CD4-positive, alpha-beta T cell treated with Interleukin-12 subunit alpha and Interleukin-12 subunit beta, for 1 hour (primary cell): ENCODE measurements at places on chromosomes 11 and 22.

- no peak for DNase-seq
Measured at GRCh38 chr11:113873236-113873626, 2.1 kb downstream of the USP28 start.

DNA sequence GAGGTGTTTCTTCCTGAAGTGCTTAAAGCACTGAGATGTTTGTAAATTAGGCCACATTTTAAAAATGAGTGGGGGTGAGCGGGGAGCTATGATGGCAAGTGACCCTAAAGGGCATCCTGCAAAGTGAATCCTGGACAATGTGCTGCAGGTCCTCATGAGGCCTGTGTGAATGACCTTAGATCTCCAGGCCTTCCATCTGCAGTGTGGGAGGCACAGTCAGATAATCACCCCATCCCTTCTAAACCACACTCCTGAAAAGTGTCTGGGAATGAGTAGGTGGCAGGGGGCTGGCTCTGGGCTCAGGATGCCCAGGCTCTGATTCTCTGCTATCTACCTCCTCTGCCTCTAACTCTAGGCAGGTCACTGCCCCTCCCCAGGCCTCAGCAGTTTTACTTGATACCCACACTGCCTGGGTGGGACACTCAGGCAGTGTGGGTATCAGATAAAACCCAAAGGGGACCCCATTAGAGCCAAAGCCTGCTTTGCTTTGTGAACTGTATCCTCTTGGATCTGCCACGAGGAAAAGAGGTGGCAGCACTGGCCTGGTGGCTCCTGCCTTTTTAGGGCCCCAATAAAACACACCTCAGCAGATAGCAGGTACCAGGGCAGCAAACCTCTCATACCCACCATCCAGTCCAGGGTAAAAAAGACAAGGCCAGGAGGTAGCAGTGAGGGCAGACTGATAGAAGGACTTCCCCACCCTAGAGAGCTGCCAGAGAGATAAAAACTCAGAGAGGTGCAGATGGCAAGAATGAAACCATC lies 10.5 kb downstream of the STARD10 start:
- DNase-seq, result no peak

DNA sequence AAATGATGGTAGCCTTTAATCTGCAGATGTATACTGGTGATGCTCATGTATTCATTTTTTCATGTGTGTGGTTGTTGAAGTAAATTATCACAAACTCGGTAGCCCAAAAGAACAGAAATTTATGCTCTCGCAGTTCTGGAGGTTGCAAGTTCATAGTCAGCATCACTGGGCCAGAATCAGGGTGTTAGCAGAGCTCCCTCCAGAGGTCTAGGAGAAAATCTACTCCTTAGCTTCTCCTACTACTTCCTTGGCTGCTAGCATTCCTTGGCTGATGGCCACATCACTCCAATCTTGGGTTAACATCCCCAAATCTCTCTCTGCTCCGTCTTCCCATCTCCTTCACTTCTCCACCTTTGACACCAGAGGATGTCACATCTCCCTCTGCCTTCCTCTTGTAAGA lies 45.3 kb upstream of the GALNT18 start:
- DNase-seq, result no peak

DNA sequence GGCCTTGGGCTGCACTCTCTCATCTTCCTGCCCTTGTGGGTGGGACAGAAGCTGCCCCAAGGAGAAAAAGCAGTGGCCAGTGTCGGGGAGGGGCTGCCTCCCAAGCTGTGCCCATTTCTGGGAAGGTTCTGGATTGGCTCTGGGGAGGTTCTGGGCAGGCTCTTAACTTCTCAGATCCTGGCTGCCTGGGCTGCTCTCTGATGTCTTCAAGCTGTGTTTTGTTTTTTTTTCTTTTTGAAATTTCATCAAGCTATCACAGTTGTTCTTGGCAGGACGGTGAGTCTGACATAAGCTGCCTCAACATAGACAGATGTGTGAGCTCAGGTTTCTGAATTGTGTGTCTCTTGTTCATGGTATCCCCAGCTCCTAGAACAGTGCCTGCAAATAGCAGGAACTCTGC lies 1032.0 kb downstream of the BRD1 start:
- DNase-seq, result no peak

DNA sequence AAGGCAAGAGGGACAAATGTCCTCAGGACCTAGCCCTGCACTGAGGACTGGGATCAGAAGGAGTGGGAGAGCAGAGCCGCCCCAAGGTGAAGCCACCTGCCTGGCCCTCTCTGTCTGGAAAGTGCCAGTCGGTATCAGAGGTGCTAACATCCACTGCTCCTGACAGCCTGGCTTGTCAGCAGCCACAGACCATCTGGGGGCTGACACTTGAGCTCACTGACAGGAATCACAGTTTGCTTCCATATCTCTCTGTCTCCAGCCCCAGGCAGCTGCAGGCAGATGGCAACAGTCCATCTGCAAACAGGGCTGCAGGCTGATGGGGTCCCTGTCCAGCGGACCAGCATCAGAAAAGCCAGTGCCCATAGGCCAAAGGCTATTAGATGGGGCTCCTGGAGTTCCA lies 5.5 kb downstream of the OPCML start:
- no peak for DNase-seq

DNA sequence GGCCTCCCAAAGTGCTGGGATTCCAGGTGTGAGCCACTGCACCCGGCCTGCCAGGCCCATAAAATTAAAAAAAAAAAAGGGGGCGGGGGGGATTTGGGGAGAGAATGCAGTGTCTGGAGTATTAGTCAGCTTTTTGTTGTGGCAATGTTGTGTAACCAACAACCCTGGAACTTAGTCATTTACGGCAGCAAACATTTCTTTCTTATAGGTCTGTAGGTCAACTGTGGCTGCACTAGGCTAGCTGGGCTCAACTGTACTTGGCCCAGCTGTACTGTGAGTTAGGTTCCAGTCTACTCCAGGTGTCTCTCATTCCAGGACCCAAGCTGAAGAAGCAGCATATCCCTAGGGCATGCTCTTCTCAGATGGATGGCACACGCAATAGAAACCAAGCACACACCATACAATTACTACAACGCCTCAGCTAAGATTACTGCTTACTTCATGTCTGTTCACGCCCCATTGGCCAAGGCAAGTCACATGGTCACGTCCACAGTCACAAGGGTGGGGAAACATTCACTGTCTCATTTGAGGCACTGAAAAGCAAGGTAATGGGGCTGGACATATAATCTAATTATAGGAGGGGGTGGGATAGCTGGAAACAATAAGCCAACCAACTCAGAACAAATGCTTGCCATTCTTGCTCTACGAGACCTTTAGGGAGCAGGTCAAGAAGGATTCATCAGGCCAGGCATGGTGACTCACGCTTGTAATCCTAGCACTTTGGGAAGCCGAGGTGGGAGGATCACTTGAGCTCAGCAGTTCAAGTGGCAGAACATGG lies 10.4 kb upstream of the SPINDOC start:
- DNase-seq, result no peak

DNA sequence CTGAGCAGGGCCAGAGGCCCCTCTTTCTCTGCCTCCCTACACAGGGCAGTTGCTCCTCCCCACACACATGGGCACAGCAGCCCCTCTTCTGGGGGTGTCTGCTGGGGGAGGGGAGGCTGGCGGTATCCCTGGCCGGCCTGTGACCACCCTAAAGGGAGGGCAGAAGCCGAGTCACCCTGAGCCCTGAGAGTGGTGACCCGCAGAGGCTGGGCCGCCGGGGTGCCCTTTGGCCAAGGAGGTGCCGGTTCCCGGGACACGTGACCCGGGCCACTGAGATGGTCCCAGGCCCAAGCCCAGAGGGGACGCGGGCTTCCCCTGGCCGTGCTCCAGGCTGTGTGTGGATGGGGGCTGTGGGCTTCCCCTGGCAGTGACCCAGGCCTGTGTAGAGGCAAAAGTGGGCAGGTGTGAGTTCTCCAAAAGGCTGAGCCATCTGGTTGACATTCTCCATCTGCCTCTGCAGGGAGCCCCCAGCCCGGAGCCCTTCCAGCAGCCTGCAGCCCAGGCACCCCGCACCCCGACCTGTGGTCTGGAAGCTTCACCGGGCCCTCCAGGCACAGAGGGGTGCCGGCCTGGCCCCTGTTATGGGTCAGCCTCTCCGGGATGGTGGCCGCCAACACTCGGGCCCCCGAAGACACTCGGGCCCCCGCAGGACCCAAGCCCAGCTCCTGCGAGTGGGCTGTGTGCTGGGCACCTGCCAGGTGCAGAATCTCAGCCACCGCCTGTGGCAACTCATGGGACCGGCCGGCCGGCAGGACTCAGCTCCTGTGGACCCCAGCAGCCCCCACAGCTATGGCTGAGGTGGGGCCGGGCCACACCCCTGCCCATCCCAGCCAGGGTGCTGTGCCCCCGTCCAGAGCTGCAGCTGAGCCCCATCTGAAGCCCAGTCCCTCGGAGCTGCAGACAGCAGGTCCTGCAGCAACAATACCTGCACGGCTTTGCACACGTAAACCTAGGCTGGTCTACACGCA lies 1.0 kb downstream of the ADM2 start:
- no peak for DNase-seq

DNA sequence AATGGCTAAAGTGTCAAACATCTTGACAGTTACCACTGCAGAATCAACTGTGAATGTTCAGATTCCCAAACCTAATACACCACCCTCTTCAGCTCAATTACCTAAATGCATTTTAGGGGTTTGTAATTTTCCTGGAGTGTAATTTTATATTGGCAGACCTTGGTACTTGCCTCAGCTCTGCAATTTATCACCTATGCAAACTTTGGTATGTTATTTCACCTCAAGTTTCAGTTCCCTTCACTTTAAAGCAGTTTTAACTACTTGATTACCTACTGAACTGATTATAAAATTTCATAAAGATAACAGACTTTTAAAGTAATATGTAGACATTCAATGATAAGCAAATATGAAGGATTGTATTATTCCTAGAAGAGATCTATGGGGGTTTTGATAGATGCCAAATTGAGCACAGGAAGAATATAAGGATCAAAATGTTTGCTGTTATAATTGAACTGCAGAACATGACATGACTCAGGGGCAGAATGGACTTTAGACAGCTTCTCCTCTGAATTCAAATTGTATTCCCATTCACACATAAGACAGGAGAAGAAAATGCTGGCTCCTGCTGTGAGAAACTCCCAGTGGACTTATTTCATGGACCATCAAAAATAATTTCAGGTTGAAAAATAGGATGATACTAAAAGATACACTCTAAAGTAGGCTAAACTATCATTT lies 491.5 kb upstream of the LUZP2 start:
- DNase-seq, result no peak

DNA sequence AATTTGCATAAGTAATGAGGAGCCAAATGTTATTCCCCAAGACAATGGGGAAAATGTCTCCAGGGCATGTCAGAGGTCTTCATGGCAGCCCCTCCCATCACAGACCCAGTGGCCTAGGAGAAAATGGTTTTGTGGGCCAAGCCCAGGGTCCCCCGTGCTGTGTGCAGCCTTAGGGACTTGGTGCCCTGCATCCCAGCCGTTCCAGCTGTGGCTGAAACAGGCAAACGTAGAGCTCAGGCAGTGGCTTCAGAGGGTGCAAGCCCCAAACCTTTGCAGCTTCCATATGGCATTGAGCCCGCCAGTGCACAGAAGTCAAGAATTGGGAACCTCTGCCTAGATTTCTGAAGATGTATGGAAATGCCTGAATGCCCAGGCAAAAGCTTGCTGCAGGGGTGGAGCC lies 79.9 kb downstream of the FAM181B start:
- no peak for DNase-seq

- peak; percentile 58 for DNase-seq
Measured at GRCh38 chr11:118883368-118884071, at the start of gene CXCR5. TSS of gene CXCR5 (plus strand) at chr11:118883892. CDS start at chr11:118883942, 50 bp downstream.

DNA sequence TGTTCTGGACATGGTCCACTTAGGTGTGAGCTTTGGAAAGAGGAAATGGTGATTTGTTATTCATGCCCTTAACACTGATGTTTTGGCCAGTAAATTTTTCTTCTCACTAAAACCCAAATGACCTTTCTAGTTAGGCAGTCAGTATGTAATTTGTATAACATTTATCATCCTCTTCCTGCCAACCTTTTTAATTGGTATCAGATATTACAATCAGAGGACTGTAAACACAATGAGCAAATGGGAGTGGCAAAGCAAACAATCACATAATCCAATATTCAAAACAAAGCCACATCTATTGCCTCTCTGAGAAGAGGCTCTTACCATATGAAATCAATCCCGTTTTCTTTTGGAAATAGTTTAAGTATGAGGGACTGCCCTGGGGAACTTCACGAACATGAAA lies 49.1 kb downstream of the BBOX1 start:
- no peak for DNase-seq

DNA sequence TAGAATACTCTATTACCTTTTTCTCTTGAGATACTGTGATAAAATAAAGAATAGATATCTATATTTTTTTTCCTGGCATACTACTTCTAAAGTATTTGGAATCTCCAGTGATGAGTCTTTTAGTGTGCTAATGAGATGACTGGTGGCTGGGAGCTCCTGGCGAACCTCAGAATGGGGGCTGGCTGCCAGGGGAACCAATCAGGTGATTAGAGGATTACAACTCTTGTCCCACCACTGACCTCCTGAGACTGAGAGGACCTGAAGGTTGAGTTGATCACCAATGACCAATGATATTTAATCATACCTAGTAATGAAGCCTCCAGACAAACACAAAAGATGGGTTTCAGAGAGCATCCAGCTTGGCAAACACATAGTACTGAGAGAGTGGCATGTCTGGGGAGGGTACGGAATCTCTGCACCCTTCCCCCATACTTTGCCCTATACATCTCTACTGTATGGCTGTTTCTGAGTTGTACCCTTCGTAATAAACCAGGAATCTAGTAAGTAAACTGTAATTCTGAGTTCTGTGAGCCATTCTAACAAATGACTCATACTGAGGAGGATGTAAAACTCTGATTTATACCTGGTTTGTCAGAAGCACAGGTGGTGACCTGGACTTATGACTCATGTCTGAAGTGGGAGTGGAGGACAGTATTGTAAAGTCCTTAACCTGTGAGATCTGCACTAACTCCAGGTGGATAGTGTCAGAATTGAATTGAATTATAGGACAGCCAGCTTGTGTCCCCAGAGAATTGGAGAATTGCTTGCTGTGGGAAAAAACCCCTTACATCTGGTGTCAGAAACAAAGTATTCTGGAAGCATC lies 325.3 kb upstream of the LRRC4C start:
- no peak for DNase-seq

- DNase-seq, result no peak
Measured at GRCh38 chr11:76653674-76654284, 16.8 kb downstream of the LRRC32 start.

GRCh38 chr11:44145011-44145775 lies 49.7 kb downstream of the EXT2 start:
- DNase-seq, result no peak

GRCh38 chr11:35247428-35247827 lies 108.5 kb downstream of the CD44 start:
- DNase-seq, result peak; percentile 88
